Hepatocyte (in vitro differentiated cells): ENCODE measurements at places on chromosomes 3 and 15. TPM values are rescaled to one million over a fixed set of nuclear protein-coding genes. Genes with fewer than 3 reads are reported as not detected.

- DNase-seq, result no peak
These were observed 752.3 kb downstream of the EPHA3 start for GRCh38 chr3:89859757-89860156.

CCR9 gene
- polyA plus RNA-seq, result 0.33 TPM in 1 of 2 replicates, not detected in the other

MESD gene
- 47.6 and 52.2 TPM in 2 replicates for polyA plus RNA-seq

OXTR gene
- 0.97 and 1.3 TPM in 2 replicates for polyA plus RNA-seq

DPPA4 gene
- polyA plus RNA-seq, result 4.3 and 6.6 TPM in 2 replicates

DNA sequence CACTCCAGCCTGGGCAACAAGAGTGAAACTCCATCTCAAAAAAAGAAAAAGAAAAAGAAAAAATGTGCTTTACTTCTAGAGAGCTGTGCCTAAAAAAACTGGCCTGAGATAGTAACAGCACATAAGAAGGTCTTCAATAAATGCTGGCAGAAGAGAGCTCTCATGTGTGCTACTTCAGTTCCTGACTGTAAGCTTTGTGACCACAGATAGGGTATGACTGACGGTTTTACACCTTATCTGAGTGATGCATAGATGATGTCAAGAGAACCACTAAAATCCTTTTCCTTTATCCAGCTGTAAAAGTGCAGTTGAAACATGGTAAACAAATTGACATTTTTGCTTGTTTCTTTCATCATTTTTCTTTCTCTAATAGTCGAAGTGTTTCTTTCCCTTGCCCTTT is 127.9 kb downstream of the C3orf70 start:
- DNase-seq, result no peak

DNA sequence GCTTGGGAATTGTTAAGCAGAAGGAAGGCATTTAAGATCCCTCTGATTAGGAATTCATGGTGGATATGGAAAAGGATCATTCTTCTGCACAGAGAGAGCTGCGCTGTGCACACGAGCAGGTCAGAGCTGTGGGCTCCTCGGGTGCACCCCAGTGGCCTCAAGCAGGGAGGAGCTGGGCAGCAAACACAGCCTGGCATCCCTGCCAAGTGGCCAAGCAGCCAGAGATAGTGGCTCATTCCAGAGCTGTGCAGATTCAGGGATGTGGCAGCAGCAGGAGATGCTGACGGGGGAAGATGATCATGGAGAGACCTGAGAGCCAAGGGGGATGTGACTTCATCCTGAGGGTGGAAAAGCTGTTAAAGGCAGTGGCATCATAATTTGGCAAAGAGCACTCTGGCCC is 55.9 kb downstream of the LRRK1 start:
- no peak for DNase-seq

DNA sequence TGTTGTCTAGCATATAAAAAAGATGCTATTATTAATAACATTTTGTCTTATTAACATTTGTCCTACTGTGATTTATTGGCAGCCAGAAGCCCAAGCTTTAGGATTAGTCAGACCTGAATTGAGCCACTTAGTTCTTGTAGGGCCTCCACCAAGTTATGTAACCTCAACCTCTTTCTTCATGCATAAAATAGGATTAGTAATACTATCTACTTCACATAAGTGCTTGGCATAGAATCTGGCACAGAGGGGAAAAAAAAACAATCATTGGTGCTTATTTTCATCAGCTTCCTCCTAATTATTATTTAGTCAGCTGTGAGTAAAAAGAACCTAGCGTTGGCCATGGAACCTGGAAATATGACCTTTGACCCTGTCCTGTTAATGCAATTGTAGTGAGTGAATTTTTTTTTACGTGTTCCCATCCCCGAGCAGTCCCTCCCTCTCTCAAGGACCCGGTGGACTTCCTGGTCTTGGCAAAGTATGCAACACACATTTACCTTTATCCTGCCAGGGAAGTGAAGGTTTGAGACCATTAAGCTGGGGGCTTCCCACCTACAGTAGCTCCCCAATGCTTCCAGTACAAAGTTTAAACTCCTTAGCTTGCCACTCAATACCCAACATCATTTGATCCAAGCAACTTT is 136.8 kb downstream of the FHIT start:
- no peak for DNase-seq

- DNase-seq, result peak; percentile 47
These were observed 118.1 kb downstream of the CLSTN2 start for GRCh38 chr3:140052771-140053702.

DNA sequence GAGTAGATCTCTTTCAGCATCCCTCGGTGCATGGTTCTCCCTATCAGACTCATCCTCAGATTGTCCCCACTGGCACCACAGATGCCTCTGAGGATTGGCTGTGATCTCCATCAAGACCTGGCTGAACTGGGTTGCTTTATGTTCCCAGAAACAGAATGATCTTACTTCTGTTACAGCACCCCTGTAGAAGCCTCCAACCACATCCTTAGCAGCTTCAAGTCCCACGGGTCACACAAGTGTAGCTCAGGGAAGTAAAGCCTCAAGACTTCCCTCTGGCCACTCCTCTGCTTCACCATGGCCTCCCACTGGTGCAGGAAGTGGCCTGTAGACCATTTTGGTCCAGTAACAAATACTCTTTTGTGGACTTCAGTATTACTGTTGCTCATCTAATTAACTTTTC is 566.4 kb upstream of the SUCLG2 start:
- no peak for DNase-seq

DNA sequence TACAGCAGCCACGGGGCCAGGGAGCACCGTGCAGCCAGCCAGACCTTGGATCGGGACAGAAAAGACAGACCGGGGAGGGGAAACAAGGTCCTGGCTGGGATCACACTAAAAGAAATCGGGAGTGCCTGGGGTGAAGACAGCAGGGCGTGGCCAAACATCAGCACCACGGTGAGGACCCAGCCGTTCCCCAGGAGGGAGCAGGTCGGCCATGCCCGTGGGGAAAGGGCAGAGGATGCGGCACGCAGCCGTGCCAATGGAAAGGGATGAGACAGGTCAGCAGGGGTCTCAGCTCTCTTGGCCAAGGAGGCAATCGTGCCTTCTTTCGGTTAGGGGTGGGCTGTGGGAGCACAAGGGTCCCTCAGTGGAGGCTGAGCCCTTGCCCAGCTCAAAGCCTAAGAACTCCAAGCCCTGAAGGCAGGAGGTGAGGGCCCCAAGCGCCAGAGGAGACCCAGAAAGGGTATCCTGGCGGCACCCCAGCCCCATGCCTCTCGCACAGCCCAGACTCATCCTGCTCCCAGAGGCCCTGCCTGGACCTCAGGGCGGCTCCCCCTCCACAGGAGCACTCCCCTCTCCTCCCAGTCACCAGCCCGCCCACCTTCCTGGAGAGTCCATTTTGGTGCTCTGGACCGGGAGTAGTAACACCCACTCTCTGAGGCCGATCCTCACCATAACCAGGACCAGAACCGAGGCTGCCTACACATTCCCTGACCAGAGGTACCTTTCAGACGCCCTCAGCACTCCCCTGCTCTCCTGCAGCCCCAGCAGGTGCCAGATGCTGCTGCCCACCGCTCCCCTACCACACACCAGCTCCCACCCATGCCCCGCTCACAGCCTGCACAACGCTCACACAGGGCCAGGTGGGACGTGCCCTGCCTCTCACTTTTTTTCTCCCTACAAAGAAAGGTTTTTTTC is 23.2 kb upstream of the OCA2 start:
- DNase-seq, result no peak

DNA sequence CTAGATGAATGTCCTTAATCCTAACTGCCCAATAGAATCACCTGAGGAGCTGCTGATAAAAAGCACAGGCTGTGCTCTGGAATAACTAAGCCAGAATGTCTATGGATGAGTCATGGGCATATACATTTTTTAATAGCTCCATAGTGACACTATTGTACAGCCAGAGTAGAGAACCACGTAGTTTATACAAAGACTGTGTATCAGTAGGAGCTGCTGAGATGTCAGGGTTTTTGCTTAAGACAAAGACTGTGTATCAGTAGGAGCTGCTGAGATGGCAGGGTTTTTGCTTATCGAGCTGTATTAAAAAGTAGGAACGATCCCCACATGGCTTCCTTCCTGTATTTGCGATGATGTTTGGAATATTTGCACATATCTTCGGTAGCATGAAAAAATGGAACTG is 137.4 kb downstream of the SV2B start:
- DNase-seq, result no peak

DNA sequence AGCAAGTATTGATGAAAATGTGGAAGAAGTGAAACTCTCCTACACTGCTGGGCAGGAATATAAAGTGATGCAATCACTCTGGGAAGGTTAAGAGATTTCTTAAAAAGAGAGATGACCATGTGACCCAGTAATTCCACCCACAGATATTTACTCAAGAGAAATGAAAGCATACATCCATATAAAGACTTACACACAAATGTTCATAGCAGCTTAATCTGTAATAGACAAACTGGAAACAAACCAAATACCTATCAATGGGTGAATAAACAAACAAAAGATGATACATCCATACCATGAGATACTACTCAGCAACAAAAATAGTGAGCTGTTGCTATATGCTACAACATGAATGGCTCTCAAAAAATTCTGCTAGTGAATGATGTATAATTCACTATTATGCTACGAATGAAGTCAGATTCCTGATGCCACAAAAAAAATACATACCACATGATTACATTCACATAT is 463.3 kb downstream of the MAGI1 start:
- no peak for DNase-seq
